ENCODE measurements at places on chromosomes 16 and 17. TPM values are rescaled to one million over a fixed set of nuclear protein-coding genes. Genes with fewer than 3 reads are reported as not detected.
A peak's percentile ranks its signal among the peaks of the same experiment; 100 is the strongest.

DNA sequence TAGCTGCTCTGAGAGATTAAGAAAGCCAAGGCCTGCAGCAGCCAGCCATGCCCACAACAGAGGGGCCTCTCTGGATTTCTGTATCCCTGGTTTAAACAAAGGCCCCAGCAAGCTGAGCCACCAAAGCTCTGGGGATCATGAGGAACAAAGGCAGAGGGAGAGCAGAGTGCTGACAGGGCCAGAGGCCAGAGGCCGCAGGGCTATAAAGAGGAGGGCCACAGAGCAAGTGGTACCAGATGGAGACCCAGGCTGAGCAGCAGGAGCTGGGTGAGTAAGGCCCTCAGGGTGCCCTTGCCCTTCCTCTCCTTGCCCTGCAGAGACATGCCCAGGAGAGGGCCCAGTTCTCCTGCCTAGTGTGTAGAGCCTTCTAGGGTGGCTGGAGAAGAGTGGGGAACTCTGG is at the start of gene CRYBA1:
TSS of gene CRYBA1 (plus strand) at position 232 of the 400 bp plus-strand sequence. CDS start at position 237, 5 bp downstream.
- no peaks in the 10 kb centered on the region for H3K27me3 ChIP-seq
- H3K4me1 ChIP-seq, result no peaks in the 10 kb centered on the region
- peak; percentile 75 for DNase-seq
- no peak within 1 kb of the TSS for H3K4me3 ChIP-seq
- H3K36me3 ChIP-seq, result no peaks in the 10 kb centered on the region

GRCh38 chr17:41301916-41302901 is at the start of gene KRTAP29-1:
KRTAP29-1 (minus strand) TSS chr17:41302851; CDS start chr17:41302851, 0 bp downstream.
- DNase-seq, result no peak
- H3K4me3 ChIP-seq, result no peak within 1 kb of the TSS

Gene NPB
- total RNA-seq, result 1.8 TPM

Gene CCDC47
- 56.5 TPM for total RNA-seq

DNA sequence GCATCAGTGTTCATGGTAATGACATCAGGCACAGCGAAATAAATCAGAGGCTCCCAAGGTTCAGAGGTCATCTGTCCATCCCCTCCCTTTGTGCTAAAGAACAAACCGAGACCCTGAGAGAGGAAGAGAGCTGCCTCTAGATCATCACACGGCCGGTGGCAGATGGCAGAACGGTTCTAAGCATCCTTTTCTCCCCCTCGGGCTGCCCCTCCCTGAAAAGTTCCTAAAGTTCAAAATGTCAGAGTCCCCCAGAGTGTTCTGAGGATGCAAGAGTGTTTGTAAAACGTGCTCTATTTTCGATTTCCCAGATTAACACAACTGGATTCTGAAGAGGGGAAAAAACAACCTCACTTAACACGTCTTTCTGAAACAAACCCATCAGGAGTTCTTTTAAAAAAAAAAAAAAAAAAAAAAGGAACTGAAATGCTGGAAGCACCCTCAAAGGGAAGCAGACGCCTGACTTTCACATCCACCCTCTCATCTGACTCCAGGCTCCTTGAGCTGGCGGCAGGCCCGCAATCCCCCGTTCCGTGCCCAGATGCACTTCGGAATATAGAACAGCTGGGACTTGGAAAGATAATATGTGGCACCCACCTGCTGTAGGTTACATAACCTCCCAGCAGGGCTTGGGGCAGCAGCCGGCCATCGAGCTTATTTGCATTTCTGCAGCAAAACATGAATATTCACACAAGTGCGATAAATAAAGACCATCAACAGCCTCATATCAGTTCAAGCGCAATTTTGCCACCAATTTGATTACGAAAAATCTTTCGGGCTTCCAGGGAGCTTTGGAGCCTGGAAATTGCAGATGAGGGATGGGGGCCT is 115.5 kb upstream of the SMURF2 start:
- peaks cover 3% of the 10 kb centered on the region for H3K36me3 ChIP-seq
- peak overlapping the region; percentile 42 for H3K4me3 ChIP-seq
- H3K27me3 ChIP-seq, result peaks cover 37% of the 10 kb centered on the region
- peaks cover 74% of the 10 kb centered on the region for H3K4me1 ChIP-seq
